ENCODE measurements at places on chromosomes 1 and 21.

DNA sequence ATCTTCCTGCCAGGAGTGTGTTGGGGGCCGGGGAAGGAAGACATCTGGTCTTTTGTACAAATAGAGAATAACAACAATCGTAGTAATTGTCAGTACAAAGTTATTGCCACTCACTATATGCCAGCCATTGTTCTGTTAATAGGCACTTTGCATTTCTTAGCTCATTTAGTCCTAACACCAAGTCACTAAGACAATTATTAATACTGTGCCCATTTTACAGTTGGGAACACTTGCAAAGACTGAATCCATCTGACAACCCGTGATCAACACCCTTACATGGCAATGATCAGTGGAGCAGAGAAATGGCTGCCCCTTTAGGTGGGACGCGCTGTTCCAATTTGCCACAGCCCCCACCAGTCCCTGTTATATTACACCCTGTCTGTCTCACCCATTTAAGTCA lies 33.3 kb downstream of the FBXO2 start:
- DNase-seq, result no peak

- peak; percentile 71 for DNase-seq
Observed at GRCh38 chr21:16587681-16588375, 858.0 kb downstream of the USP25 start.

- DNase-seq, result no peak
Observed at GRCh38 chr1:112356765-112357164, 39.2 kb upstream of the CTTNBP2NL start.

- DNase-seq, result peak; percentile 72
Observed at GRCh38 chr1:41812051-41812450, 106.7 kb downstream of the HIVEP3 start.

DNA sequence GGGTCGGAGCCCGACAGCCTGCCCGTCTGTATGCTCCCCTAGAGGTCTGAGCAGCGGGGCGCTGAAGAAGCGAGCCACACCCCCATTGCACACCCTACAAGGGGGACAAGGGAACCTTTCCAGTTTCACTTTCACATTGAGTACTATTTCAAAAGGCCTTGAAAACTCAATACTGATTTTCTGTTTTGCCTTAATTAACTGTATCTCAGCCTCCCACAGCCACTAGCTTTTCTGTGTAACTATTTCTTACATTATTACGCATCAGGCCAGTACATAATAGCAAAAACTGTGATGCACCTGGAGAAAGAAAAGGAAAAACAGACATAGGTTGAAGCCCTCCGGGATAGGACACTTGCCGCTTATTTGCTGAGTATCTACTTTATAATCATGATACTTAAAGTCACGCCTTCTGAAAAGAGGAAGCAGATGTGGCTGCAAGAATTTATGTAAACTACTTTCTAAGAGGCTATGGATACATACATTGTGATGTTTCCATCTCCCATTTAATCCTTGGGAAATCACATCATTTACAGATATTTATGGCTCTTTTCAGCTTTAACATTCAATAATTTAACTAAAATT lies 1719.5 kb downstream of the MRPL39 start:
- DNase-seq, result no peak

DNA sequence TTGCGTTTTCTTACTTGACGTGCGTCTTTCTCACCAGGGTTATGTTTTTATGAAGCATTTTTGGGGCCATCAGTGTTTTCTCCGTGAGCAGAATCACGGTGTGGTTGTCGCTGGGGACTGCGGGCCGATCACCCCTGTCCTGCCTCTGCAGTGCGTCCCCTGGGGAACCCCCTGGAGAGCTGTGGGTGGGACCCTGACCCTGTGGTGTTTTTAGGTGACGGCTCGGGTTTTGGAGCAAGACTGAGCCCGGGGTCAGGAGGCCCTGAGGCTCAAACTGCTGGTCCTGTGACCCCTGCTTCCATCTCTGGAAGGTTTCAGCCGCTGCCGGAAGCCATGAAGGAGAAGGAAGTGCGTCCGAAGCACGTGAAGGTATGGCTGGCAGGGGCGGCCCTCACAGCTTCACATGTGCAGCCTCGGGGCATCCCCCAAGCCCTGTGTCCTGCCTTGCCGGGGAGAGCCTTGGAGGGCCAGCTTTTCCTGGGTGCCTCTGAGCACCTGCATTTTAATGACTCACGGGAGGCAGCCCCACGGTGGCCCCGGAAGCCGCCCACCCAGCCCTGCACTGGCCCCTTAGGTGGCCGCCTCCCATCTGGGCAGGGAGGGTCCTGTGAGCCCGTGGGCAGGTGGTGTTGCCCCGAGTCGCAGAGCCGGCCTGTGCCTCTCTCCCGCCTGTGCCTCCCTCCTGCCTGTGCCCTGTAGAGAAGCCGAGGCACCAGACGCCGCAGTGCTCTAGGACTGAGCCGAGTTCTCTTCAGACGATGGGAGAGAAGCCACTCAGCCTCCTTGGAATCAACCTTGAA lies 36.7 kb upstream of the DIP2A start:
- DNase-seq, result no peak
